Ammon's horn (tissue), 1 donor: ENCODE measurements at places on chromosomes 5 and 9.

DNA sequence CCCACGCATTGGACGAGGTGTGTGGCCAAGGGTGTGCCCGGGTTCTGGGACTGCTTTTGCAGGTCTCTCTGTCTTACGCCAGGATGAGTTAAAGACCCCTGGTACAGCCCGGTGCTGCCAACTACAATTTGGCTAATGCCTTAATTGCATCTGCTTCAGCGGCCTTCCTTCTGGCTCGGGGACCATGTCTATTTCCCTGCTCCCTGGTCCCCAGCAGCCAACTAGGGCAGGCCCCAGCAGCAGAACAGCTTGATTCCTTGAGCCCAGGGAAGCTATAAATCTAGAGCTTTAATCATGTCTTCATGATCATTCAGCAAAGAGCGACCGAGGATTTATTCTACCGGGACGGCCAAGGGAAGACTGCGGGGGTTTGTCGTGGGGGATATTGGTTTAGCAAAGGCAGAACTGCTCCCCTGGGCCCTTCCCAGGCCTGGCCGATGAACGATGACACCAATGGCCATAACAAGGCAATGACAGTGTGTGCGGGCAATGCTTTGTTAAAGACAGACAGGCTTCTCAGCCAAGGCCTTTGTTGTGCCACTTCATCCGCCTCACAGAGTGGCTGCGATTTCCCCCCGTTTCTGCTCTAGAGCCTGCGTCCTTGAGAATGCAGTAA, 51.4 kb downstream of the CFAP77 start:
- no peak for DNase-seq

- no peak for DNase-seq
Measured at GRCh38 chr5:103690676-103691075, 128.1 kb upstream of the NUDT12 start.

DNA sequence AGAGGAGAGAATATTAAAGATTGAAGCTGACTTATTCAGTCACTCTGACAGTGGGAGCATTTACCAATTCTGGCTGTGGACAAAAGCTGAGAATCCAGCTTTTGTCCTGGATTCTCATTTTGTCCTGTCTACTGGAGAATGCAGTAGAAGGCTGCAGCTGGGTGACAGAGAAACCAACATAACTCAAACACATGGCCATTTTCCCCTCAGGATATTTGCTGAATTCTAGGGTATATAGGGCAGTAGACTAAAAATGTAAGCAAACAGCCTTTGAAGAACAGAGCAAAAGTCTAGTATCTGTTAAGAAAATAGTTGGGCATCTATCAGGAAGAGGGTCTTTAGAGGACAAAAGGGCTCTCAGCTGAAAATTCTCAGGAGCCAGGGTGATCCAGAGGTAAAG, 20.6 kb downstream of the ZNF484 start:
- DNase-seq = no peak

DNA sequence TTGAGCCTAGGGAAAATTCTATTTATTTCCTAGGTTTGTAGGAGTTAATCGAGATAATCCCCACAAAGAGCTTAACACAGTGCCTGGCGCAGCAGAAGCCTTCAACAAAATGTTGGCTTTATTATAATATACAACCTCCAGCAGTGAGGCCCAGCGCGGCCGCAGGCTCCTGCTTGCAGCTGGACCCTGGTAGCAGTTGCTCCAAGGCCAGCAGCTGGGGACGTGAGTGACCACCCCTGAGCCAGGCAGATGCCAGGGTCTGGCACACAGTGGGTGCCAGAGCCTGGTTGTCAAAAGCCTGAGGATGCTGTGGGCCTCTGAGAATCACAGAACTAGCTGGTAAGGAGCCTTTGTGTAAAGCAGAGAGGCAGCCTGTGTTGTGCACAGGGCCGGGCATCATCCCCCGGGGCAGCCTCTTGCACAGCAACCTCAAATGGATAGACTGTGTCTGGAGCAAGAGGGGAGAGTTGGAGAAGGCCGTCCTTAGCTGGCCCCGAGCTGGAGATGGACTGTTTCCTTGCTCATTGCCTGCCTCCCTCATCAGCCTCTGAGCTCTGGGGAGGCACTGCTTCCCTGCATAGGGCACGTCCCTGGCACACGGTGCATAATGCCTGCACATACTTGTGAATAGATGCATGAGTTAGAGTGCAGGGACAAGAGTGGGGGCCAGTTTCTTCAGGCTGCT, 17.3 kb downstream of the CSF1R start:
- no peak for DNase-seq

DNA sequence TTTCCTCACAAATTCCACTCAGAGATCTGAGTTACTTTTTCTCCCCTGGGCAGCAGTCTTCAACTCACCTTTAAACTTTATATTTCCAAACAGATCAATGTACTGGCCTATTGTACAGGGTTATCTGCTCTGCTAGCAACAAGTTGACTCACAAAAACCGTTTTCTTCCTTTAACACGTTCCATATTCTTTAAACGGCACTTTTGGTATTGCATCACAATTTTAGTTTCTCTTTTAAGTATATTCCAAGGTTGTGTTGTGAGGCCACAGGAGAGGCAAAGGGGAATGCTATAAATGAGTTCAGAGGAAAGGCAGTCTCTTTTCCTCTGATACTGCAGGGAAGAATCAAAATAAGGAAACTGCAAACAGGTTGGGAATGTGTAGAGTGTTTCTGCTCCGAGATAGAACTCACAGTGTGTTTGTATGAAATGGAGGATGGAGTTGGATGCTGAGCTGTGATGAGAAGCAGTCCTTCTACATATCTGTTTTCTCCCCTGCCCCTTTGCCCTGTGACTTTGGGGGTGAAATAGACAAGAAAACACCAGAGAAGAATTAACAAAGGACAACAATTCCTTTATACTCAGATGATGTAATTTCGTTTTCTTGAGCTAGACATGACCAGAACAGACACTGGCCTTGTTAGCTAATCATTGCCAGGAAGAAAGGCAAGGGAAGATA, 9.9 kb upstream of the ALDOB start:
- DNase-seq = no peak

DNA sequence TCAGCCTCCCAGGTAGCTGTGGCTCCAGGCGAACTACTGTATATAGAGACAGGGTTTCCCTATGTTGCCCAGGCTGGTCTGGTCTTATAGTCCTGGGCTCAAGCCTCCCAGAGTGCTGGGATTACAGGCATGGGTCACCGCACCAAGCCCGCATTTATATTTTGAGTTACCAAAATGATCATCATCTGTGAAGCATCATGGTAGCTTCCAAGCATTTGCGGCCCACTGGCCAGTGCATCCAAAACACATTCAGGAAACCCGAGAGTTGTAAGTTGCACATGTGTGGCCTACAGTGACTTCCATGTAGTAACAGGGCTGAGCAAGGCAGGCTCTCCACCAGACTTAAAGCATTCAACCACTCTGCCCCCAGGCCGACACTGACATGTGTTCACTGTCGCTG, 2.3 kb downstream of the BRD3OS start:
- DNase-seq = no peak

DNA sequence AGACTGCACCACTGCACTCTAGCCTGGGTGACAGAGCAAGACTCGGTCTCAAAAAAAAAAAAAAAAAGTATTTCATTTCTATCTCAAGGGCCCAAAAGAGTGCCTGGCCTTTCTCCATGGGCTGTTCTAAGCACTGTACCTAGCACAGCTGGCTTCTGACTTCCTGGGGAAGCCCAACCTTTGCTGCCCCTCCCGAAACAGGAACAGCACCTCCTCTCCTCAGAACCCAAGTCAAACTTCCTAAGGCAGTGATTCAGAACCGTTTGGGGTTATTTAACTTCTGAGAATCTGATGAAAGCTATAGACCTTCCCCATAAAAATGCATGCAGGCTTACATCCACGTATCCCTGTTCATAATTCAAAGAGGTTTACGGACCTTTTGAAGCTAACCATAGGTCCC, 57.8 kb downstream of the NRG2 start:
- DNase-seq = no peak

DNA sequence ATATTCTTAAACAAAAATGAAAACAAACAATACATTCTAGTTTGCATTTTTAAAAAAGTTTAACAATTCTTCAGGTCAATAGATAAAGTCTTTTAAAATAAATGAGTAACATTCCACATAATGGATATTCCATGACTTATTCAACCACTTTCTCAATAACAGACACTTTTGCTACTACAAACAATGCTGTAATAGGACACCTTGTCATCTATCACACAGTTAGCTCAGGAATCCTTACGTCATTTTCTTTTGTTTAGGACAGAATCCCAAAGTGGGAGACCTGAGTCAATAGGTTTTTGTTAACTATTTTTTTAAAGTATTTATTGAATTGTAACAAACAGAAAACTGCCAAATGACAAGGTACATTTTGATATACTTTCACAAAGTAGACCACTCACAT, 72.5 kb downstream of the CEP120 start:
- DNase-seq = no peak

- DNase-seq = no peak
Measured at GRCh38 chr5:173191561-173191960, 43.4 kb downstream of the NKX2-5 start.

DNA sequence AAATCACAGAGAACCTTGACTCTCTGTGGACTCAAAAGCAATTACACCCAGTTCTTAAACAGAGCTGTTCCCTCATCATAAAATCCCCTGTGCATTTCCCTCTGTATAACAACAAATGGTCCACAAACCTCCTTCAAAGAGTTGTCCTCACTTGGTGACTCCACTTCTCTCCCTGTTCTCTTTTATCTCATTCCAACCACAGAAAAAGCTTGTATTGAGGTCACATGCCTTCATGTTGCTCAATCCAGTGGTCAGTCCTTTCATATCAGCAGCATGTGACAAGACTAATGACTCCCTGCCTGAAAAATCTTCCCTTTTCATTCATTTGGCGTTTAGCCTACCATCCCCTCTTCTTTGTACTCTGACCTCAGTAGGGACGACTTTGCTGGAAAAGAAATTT, 158.0 kb downstream of the DEPDC1B start:
- DNase-seq = no peak

- peak; percentile 22 for DNase-seq
Measured at GRCh38 chr5:84274585-84275468, 109.9 kb downstream of the EDIL3 start.

DNA sequence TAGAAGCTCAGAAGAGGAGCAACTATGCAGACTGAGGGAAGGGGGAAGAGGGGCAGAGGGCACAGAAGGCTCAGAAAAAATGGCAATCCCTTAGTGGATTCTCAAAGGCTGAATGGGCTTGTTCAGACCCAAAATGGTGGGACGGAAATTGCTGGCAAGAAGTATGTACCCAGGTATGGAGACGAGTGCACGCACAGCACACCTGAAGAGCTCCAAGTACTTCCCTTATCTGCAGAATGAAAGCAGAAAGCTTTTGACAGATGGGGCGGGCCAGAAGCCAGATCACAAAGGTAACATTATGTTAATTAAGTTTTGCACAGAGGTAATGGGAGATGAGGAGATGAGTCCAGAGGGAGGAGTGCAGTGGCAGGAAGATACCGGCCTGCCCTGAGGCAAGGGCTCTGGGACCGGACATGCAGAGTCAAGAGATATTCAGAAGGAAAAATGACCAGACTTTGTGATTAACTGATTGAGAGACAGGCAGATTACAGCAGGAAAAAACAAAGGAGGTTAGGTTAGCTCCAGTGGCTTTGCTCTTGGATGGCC, 138.1 kb upstream of the PIK3R1 start:
- DNase-seq = no peak

GRCh38 chr5:60382716-60383115, 317.2 kb downstream of the DEPDC1B start:
- peak; percentile 59 for DNase-seq

GRCh38 chr9:19231904-19232822, 1.7 kb downstream of the DENND4C start:
- no peak for DNase-seq

DNA sequence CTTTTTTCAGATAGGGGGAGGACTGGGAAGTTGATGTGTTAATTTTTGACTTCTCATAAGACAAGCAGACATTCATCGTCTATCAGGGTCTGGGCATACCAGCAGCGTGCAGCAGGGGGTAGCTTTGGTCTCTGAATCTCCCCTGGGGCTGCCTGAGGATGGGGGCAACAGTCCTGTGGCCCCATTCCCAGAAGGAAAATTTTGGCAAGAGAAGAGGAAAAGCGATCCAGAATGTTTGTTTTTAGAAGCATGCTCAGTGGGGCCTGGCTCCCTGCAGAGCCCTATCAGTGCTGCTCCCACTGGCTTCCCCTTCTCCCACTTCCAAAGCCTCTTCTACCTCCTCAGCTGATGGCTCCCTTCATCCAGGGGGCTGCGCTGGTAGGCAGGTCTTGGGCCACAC, 194.8 kb upstream of the IL12B start:
- DNase-seq = no peak

DNA sequence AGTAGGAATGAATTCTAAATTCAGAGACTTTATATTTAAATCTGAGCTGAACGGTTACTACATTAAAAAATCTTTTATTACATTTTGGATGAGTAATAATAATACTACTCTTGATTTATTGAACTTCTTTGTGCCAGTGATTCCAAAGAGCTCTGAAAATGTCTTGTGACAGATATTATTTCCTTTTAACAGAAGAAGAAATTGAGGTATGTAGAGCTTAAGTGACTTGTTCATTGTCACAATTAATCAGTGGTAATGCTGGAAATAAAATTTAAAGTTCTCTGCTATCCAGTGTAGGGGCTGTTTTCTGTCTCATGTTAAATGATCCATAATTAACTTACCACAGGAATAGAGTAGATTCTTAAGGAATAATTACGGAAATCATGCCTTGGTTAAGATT, 335.3 kb downstream of the KIAA0825 start:
- DNase-seq = no peak

DNA sequence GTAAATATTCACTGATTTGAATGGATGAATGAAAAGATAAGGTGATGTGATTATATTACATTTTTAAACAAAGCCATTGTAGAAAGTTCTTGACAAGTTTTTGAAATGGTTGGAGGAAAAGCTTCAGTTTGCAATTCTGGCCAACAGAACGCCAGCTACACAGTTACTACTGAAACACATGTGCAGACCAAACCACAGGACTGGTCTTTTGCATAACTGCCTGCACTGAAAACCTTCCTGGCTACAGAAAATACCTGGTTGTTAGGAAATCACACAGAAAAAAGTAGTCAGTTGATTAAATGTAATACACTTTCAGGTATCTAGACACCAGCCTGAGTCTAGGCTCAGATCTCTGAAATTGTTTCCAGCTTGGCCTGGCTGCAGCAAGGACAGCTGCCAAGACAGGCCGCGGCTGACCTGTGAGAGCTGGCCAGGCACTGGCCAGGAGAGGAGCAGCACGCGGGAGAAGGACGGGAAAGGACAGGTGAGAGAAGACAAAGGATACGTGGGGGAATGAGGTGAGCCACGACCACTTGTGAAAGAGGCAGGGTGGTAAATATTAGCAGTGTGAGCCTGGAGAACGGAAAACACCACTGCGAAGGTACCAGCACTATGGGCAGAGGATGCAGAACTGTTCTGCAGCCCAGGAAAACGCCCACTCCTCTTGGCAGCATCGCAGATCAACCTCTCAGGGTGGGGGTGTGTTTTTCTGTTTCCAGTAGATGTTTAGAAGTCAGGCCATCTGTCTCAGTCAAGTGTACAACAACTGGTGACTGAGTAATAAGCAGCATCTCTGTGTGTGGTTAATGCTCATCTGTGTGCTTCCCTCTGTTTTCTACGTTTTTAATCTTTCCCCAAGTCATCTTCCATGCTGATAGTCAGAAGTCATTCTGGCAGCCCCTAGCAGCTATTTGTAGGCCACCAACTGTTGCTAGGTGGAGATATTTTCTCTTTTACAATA, 137.4 kb downstream of the SCAMP1 start:
- DNase-seq = peak; percentile 64

GRCh38 chr5:93585041-93585766, 2.2 kb downstream of the NR2F1 start:
- DNase-seq = no peak
